Activated CD4-positive, alpha-beta T cell treated with anti-CD3 and anti-CD28 coated beads, Interleukin-2, amount 50 U/mL, for 4 hours (primary cell): ENCODE measurements at places on chromosomes 4 and X.

DNA sequence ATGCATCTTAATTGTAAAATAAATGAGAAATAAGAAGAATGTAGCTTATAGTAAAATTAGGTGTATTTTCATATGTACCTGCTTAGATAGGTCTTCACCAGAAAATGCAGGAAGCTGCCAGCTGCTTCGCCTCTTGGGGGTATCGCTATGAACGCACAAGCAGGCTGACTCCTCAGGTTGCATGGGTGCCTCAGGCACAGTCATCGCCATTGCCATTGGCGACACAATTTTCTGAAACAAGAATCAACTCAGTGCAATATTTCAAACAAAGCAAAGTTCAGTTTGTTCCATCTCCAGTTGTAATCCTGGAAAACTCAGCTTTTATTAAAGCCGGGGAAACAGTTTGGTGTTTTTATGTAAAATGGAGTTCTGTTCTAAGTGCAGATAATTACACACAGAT is 29.7 kb downstream of the STOX2 start:
- DNase-seq, result no peak

DNA sequence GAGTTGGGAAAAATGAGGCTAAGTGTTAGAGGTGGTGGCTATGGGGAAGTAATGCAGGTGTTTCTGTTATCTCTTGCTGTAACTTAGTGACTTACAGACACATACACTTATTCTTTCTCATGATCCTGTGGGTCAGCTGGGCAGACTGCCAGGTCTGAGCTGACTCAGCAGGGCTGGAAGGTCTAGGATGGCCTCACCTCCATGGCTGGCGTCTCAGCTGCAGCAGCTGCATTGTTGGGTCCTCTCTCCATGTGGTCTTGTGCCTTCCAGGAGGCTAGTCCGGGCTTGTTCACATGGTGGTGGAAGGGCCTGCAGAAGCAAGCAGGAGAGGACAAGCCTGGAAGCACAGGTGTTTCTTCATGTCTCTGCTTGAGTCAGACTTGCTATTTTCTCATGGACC is 172.7 kb downstream of the NHS start:
- DNase-seq, result no peak

- DNase-seq, result no peak
These were observed 200.0 kb downstream of the PPP1R2C start for GRCh38 chrX:42577936-42578470.

- no peak for DNase-seq
These were observed 176.3 kb upstream of the EDA2R start for GRCh38 chrX:66815227-66815626.

- DNase-seq, result no peak
These were observed 5.5 kb upstream of the XAGE2 start for GRCh38 chrX:52363247-52363883.

DNA sequence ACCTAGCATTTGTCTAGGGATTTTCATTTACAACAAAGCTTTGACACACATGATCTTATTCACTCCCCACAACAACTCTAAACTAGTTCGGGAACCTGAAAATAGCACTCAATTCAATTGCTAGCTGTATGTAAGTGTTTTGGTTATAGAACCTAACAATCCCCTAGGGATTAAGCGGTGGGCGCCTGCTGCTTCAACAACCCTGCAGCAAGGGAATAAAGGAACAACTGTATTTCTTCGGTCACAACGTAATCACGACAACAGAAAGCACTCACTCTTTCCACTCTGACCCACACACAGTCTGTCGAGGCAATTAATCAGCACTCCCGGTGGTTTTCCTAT is 674 bp upstream of the DIAPH2 start:
- no peak for DNase-seq

GRCh38 chr4:142203505-142203904 is 567.1 kb downstream of the IL15 start:
- DNase-seq, result no peak

DNA sequence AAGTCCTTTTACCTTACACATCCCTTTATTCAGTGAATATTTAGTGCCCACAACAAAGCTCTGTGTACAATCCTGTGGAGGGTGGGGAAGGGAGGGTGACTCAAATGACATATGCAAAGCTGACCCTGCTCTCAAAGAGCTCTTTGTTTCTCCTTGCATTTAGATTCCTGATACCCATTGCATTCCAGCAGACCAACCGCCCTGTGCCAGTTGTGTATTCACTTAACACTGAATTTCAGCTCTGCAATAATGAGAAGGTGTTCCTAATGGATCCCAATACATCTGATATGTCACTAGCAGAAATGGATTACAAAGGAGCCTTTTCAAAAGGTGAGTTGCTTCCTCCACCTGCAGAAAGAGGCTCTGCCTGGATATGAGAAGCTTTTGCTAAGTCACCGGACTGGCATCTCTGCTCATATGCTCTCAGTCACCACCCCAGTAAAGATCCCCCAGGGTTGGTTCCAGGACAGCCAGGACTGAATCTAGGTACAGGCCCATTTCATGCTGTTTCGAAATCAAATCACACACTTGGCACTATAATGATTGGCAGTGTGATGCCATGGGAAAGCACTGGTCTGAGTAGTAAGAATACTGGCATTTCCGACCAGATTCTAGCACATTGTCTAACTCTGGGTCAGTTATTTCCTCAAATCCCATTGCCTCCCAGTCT is 17.1 kb upstream of the ANXA3 start:
- no peak for DNase-seq

- DNase-seq, result no peak
These were observed 410.0 kb upstream of the NR3C2 start for GRCh38 chr4:148852092-148852699.
